Thyroid gland (tissue), 4 donors: ENCODE measurements at places on chromosomes 7 and 10. TPM values are rescaled to one million over a fixed set of nuclear protein-coding genes. Genes with fewer than 3 reads are reported as not detected.

DNA sequence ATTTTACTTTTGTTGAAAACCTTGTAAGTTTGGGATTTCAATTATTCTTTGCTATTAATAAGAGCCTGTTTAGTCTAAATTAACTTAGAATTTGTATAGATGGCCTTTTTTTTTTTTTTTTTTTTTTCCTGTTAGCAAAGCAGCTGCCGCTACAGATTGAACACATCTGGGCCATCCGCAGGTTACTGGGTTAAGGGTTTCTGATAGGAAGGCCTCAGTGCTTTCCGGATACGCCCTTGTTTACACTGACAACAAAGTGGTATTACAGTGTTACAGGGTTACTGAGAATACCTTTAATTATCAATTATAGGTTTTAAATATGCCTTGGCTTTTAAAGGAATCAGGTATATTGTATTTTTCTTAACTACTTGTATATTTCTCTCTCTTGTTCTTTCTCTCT, 76.8 kb downstream of the PTN start:
- H3K4me1 ChIP-seq: no peaks in the 10 kb centered on the region
- no peak overlapping the region for H3K4me3 ChIP-seq
- H3K36me3 ChIP-seq: no peaks in the 10 kb centered on the region
- DNase-seq: no peak

DNA sequence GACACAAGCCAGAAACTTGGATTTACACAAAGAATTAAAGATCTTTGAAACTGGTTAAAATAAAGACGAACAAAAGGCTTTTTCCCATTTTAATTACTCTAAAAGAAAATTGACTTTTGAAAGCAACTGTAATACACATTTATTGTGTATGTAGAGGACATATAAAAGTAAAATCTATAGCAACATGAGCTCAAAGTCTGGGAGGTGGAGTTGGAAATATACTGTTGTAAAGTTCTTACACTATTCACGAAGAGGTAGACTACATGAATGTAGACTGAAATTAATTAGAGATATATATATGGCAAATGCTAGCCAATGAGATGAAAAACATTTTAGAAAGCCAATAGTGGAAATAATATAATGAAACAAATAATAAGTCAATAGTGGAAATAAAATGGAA, 251.0 kb downstream of the AHR start:
- no peaks in the 10 kb centered on the region for H3K4me1 ChIP-seq
- H3K27me3 ChIP-seq: no peaks in the 10 kb centered on the region
- no peak overlapping the region for H3K27ac ChIP-seq
- DNase-seq: no peak
- no peak overlapping the region for H3K4me3 ChIP-seq
- no peaks in the 10 kb centered on the region for H3K36me3 ChIP-seq

- H3K4me3 ChIP-seq: no peak overlapping the region
- peaks cover 5% of the 10 kb centered on the region for H3K4me1 ChIP-seq
- no peak overlapping the region for H3K27ac ChIP-seq
- H3K27me3 ChIP-seq: no peaks in the 10 kb centered on the region
Observed at GRCh38 chr7:139753693-139754111, 24.1 kb downstream of the HIPK2 start.

DNA sequence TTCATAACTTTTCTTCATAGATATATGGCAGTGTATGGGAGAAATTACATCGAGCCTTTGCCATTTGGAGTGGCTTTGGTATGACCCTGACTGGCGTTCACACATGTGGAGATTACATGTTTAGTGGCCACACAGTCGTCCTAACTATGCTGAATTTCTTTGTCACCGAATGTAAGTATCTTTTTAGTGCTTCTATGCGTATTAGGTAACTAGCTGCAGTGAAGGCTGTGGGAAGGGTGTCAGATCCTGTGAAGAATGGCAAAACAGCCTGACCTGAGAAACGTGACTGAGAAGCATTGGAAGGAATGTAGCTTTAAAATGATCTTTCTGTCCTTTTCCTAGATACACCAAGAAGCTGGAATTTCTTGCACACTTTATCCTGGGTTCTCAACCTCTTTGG, 34.5 kb upstream of the VDAC2 start:
- DNase-seq: no peak
- H3K4me3 ChIP-seq: no peak overlapping the region
- peaks cover 9% of the 10 kb centered on the region for H3K4me1 ChIP-seq
- H3K27ac ChIP-seq: no peak overlapping the region

DNA sequence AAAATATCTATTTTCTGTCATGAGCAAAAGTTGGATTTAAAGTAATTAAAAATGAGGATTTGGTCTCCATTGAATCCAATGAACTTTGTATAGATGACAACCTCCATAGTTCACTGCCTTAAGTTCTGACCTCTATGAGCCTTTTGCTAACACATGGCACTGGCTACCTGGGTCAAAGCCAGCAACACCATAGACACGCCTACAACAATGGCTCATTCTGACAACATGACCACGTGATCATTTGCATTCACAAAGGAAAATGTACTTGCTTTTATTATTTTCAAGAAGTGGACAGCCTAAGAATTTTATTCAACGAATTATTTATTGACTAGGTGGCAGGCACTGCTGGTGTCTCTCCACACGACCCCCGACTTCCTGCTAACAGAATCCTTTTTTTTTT, 90.6 kb downstream of the CARD11 start:
- DNase-seq: no peak
- H3K27me3 ChIP-seq: no peaks in the 10 kb centered on the region
- H3K36me3 ChIP-seq: no peaks in the 10 kb centered on the region
- no peak overlapping the region for H3K4me3 ChIP-seq
- H3K4me1 ChIP-seq: no peaks in the 10 kb centered on the region

GRCh38 chr7:69749372-69749979, 151.2 kb downstream of the AUTS2 start:
- no peaks in the 10 kb centered on the region for H3K4me1 ChIP-seq
- no peak for DNase-seq
- no peak overlapping the region for H3K4me3 ChIP-seq
- no peaks in the 10 kb centered on the region for H3K36me3 ChIP-seq
- no peaks in the 10 kb centered on the region for H3K27me3 ChIP-seq

The OR2A5 gene
- not detected for total RNA-seq

DNA sequence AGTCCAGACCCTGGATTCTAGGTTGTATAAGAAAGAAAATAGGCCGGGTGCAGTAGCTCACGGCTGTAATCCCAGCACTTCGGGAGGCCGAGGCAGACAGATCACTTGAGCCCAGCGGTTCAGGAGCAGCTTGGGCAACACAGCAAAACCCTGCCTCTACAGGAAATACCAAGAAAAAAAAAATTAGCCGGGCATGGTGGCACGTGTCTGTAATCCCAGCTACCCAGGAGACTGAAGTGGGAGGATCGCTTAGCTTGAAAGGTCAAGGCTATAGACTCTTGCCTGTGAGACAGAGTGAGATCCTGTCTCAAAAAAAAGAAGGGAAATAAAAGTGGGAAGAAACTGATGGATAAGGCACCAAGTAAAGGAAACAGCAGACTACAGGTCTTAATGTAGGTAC, 287.9 kb upstream of the KLF14 start:
- H3K36me3 ChIP-seq: no peaks in the 10 kb centered on the region
- DNase-seq: peak; percentile 18
- no peaks in the 10 kb centered on the region for H3K27me3 ChIP-seq
- no peak overlapping the region for H3K4me3 ChIP-seq
- peak overlapping the region; percentile 5 for H3K27ac ChIP-seq
- peaks cover 54% of the 10 kb centered on the region for H3K4me1 ChIP-seq

DNA sequence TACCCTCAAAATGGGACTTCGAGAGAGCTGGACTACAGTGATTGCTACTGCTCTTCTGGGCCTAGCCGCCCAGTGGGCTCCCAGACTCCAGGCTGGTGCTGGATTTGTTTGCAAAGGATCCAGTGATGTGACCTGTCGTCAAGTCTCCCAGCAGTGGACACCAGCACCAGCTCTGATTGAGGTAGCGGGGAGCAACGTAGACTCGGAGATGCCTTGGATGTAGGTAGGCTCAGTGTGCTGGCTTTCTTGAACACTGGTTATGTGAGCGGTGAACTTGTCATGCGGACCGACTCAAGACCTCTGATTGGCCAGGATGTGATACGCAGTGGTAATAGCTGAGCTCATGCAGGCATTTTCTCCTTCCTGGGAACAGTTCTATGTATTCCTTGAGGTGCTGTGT, 19.4 kb downstream of the AKR1C2 start:
- no peak overlapping the region for H3K4me3 ChIP-seq
- no peaks in the 10 kb centered on the region for H3K27me3 ChIP-seq
- H3K36me3 ChIP-seq: no peaks in the 10 kb centered on the region
- H3K27ac ChIP-seq: peak overlapping the region; percentile 75

DNA sequence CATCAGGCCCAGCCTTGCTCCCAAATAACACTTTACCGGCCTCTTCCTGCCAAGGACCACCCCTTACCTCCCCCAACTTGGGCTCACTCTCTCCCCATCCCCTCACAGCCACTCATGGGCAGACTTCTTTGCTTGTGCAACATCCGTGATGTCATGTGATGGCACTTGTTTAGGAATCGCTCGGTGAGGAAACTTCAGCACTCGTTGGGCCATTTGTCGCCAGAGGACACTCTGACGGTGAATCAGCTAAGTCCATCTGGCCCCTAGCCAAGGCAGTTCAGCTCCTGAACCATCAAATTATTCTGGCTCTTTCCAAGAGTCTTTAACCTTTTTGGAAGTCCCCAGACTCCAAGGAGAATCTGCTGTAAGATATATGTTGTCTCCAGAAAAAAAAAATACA, 19.2 kb downstream of the BTBD16 start:
- H3K4me3 ChIP-seq: no peak overlapping the region
- no peaks in the 10 kb centered on the region for H3K4me1 ChIP-seq
- DNase-seq: no peak
- no peak overlapping the region for H3K27ac ChIP-seq
- H3K36me3 ChIP-seq: no peaks in the 10 kb centered on the region
- no peaks in the 10 kb centered on the region for H3K27me3 ChIP-seq

The TAS2R3 gene
- total RNA-seq: 3.0 TPM

- no peak overlapping the region for H3K27ac ChIP-seq
- no peaks in the 10 kb centered on the region for H3K27me3 ChIP-seq
- H3K36me3 ChIP-seq: no peaks in the 10 kb centered on the region
- no peaks in the 10 kb centered on the region for H3K4me1 ChIP-seq
- no peak overlapping the region for H3K4me3 ChIP-seq
Observed at GRCh38 chr7:121940918-121941317, 68.0 kb downstream of the PTPRZ1 start.

The ZNF680 gene
- 83.6 TPM for total RNA-seq

- peak; percentile 53 for DNase-seq
- H3K27ac ChIP-seq: no peak overlapping the region
- H3K4me1 ChIP-seq: no peaks in the 10 kb centered on the region
- H3K27me3 ChIP-seq: no peaks in the 10 kb centered on the region
- H3K36me3 ChIP-seq: no peaks in the 10 kb centered on the region
Observed at GRCh38 chr10:85548034-85548433, 818.6 kb downstream of the GRID1 start.

The ABCC2 gene
- 0.67 TPM for total RNA-seq

DNA sequence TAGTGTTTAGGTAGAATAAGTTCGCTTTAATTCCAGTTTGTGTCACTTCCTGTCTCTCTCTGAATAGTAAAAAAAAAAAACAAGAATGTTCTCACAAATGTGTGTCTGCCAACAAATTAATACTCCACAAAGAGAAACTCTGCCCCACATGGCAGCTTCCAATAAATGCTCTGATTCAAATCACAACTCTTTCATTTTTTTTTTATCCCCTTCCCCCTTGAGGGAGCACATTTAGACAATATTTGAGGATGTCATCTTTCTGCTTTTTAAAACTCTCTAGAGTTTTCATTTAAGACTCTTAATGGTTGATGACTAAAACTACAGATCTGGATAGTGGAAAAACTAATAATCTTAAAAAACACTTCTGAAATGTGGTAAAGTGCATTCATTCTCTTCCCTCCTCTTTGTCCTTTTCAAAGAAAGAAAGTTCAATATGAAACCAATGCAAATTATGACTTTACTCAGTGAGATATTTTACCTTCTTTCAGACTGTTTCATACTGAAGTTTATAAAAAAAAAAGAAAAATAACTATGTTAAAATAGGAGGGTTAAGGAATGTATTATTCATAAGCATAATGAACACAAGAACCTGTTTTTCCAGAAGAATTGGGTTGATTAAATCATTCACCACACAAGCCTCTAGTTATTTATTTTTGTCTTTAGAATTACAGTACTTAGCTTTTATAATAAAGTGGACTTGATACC, 42.3 kb downstream of the ARID5B start:
- no peaks in the 10 kb centered on the region for H3K36me3 ChIP-seq
- H3K27me3 ChIP-seq: no peaks in the 10 kb centered on the region

GRCh38 chr7:108384716-108385483, 71.3 kb downstream of the NRCAM start:
- no peaks in the 10 kb centered on the region for H3K36me3 ChIP-seq
- no peaks in the 10 kb centered on the region for H3K27me3 ChIP-seq
- H3K4me3 ChIP-seq: no peak overlapping the region
- no peak for DNase-seq
- no peak overlapping the region for H3K27ac ChIP-seq

The GIMAP5 gene
- 26.5 TPM for total RNA-seq

The TFEC gene
- total RNA-seq: 2.5 TPM

DNA sequence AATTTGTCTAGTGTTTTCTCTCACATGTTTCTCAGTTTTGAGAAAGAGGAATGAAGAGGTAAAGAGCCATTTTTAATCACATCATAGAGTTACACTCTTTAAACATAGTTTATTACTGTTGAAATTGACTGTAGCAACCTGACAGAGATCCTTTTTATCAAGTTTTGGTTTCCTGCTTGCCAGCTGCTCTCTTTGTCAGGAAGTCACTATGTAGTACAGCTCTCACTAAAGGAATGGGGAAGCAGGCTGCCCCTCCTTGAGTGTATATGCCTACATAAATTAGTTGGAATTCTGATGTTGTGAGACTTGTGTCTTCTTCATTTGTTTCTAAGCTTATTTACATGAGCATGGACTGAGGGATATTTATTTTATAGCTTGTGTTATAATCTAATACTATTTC, 1274.0 kb upstream of the CELF2 start:
- DNase-seq: no peak
- H3K27ac ChIP-seq: no peak overlapping the region
- no peaks in the 10 kb centered on the region for H3K4me1 ChIP-seq
- H3K36me3 ChIP-seq: no peaks in the 10 kb centered on the region
- no peaks in the 10 kb centered on the region for H3K27me3 ChIP-seq

- no peaks in the 10 kb centered on the region for H3K4me1 ChIP-seq
- no peak for DNase-seq
- H3K27ac ChIP-seq: no peak overlapping the region
Observed at GRCh38 chr7:112097524-112097923, 108.7 kb downstream of the DOCK4 start.

The CYP3A4 gene
- not detected for total RNA-seq
